Mammary epithelial cell (primary cell): ENCODE measurements at places on chromosomes 11 and 22. TPM values are rescaled to one million over a fixed set of nuclear protein-coding genes. Genes with fewer than 3 reads are reported as not detected.
A peak's percentile ranks its signal among the peaks of the same experiment; 100 is the strongest.

The TNNT3 gene
- polyA plus RNA-seq = not detected

The UPK3A gene
- polyA plus RNA-seq = not detected

The SLC3A2 gene
- 1,009 TPM for polyA plus RNA-seq

The CSF2RB gene
- polyA plus RNA-seq = not detected

- DNase-seq = peak; percentile 49
These were observed 168.8 kb upstream of the ISX start for GRCh38 chr22:34897126-34897525.

DNA sequence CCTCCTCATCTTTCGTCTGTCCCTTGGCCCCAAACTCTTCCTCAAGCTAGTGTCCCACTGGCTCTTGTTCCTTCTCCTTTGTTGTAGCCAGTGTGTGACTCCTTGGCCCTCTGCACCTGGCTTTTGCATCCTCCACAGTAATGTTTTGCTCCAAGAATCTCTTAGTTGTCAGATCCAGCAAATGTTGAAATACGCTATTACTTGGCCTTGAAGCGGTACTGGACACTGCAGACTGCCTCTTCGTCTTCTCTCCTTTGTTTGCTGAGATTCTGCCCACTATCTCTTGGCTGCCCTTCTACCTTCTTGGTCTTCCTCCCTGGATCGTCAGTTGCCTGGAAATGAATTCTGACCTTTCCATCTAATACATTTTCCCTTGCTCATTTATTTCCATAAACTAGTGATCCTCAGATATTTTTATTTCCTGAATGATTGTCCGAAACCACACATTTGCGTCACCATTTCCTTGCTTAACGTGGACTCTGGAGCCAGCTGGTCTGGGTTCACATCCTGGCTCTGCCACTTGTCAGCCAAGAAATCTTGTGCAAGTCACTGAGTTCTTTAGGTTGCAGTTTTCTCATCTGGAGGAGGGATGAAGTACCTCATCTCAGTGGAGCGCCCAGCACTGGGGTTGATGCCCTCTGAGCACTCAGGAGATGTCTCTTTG, 113.6 kb downstream of the LDLRAD3 start:
- DNase-seq = no peak

- DNase-seq = no peak
These were observed 10.4 kb upstream of the GAL start for GRCh38 chr11:68673991-68674390.

GRCh38 chr11:30758012-30758411, 171.9 kb upstream of the MPPED2 start:
- DNase-seq = no peak

DNA sequence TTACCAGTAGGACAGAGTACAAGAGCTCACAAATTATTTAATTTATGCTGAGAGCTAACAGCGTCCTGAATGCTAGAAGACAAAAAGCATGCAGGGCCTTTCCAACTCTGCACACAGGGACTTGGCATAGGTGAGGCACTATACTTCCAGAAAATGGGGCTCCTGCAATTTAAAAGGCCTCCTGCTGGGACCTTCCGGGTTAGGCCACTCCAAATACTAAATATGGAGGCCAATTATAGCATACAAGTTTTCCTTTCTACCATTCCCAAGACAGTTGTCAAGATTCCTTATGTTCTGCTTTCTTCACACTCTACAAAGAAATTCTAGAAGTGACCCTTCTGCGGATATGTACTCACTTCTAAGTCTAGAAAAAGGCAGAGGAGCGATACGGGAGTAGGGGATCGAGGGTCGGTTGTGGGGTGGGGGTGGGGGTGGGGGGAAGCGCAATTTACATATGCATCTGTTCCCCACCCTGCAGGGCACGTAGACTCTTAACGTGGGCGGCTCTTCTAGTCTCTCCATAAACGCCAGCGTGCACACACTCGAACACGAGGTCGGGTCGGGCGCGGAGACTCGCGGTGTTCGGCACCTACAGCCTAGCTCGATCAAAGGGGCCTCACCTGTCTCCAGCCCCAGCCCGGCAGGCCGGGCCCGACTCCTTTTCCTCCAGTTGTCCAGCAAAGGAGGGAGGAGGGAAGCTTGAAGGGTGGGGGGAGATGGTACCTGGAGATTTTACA, 728 bp downstream of the DCUN1D5 start:
- peak; percentile 37 for DNase-seq

DNA sequence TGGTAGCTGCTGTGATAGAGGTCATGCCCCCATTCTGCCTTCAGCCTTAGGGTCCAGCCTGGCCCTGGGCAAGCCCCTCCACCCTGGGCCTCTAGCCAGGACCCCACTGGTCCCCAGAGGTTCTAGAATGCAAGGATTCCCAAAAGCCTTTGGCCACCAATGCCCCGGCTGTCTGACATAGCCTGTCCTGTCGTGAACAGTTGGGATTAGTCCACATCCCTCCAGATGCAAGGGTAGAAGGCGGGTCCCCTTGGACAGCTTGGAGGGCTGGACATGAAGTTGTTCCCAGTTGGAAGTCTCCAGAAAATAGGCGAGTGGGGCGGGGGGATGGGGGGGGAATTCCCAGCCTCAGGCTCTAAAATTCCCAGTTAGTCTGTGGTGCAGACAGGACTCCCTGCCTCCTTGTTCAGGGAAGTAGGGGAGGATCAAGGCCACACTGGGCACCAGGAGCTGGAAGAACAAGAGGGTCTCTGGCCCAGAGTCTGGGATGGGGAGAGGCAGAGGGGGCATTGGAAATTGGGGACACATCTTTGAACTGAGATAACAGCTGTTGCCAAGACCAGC, 5.2 kb upstream of the ADORA2A start:
- no peak for DNase-seq

DNA sequence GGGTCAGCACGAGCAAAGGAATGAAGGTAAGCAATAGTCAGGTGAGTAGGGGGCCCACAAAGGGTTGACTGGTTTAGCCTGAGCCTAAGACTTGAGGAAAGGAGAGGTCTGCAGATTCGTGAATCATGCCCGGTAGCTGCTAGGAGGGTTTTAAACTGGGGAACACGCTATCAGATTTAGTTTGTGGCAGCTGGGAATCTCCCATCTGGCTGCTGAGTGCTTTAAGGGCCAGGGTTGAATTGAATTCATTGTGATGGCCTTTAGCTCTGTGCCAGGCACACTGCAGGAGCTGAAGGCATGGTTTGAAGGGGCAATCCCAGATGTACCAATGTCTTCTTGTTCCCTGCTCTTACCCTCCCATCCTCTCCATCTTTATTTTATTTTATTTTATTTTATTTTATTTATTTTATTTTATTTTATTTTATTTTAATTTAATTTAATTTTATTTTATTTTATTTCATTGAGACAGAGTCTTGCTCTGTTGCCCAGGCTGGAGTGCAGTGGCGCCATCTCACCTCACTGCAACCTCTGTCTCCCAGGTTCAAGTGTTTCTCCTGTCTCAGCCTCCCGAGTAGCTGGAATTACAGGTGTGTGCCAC, 1.9 kb upstream of the NECTIN1 start:
- DNase-seq = no peak

GRCh38 chr22:43320943-43321900, 21.9 kb downstream of the SCUBE1 start:
- no peak for DNase-seq

DNA sequence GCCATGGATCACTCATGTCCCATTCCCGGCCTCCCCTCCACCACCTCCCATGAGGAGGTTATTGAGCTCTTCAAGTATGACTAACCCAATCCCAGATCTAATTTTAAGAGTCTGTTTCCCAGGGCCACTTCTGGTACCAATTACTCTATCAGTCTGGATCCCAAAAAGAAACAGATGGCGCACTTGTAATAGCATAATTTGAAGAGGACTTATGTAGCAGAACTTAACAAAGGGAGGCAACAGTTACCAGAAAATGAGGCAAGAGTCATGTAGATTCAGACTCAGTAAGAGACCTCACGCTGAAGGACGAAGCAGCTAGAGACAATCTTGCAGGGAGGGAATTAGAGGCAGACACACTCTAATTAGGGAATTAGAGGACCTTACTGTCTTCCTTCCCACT, 46.9 kb downstream of the DDX6 start:
- no peak for DNase-seq
